HS-5 (cell line): ENCODE measurements at places on chromosomes 16 and 17.

- DNase-seq: no peak
These were observed 16.4 kb downstream of the RAD51D start for GRCh38 chr17:35103271-35103670.

DNA sequence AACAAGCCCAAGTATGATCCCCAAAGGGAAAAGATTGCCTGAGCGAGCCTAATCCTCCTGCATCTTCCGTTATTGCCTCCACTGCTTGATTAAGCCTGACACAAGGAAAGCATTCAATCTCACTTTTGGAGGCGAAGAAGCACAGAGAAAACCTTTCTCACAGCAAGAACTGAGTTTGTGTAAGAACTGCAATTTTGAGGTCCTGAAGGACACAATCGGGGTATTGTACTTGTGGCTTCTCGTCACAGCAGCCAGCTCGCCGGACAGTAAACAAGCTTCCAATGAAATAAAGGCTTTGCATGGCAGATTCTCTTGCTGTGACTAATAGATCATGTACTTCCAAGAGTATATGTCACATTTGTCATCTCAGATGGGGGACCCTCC, 18.7 kb upstream of the FOXF1 start:
- no peak for DNase-seq

GRCh38 chr17:82823004-82823403, 16.8 kb downstream of the ZNF750 start:
- DNase-seq: no peak

DNA sequence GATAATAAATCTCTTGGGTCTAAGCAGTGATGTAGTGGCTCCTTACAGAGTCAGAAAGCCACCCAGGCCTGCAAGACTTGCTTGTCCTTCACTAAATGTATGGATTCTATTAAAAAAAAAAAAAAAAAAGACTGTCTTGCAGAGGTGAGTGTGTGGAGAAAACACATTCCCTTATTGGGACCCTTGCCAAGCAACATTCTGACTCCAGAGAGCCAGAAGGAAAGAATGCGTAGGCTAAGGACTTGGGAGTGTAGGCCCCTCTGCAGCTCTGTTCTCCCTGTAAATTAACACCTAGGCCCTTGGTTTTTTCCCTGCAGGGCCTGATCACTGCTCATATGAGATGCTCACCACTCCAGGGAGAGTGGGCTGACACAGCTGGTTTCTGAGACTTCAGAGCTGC, 17.8 kb downstream of the SCPEP1 start:
- DNase-seq: no peak

- no peak for DNase-seq
These were observed 32.0 kb downstream of the SBK1 start for GRCh38 chr16:28324235-28324886.

DNA sequence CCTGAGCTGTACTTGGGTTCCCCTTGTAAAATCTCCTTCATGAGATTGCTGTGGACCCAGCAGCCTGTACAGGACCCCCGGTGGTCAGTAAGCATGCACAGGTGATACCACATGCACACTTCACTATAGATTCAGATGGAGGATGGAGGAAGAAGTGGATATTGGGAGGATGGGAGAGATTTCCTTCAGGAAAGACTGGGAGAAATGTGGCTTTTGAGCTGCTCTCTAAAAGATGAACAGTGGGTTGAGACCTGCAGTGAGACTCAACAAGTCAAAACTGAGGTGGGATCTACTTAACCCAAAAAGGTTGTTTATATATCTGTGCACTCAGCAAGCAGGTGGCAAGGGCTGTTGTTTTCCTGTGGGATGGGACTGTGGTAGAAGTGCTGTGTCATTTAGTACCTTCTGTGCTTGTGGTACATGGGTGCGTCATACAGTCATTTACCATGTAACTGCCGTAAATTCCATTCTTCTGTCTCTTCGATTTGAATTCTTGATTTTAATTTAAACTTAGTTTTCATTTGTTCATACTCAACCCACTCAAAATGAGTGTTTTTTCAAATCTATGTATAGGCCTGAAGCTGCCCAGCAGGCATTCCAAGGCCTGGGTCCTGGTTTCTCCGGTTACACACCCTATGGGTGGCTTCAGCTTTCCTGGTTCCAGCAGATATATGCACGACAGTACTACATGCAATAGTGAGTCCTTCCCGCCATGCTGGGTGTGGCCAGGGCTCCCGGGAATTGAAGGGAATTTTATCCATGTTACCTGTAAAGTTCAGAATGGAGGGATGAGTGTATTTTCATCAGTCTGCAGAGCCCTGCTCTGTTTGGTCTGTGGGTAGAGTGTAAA, 6.9 kb downstream of the HERPUD1 start:
- DNase-seq: no peak

- no peak for DNase-seq
These were observed 1.6 kb downstream of the RNF213 start for GRCh38 chr17:80262291-80262690.

DNA sequence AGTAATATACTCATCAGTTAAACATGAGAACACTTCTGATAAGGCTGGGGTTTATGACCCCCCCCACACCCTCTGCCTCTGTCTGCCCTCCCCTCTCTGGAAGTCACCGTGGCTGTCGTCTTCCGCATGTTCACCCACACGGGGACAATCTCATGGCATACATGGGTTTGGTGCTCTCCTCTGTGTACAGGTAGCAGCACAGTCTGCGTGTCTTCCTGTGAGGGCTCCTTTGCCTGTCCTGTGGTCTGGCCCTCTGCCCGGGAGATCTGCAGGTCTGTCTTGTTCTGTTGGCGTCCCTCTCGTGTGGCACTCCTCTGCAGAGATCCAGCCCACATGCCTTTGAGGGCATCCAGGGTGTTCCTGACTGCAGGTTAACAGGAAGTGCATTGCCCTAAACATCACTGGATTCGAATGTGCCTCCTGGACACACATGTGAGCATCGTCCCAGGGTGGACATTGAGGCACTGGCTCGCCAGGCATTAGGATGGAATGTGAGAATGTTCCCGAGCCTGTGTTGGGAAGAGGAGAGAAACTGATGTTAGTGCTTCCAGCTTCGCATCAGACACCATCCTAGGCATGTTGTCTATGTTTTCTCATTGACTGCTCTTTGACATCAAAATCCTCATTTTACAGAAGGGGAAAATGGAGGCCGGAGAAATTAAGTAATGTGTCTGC, 54.5 kb downstream of the NKD1 start:
- no peak for DNase-seq

GRCh38 chr16:69179328-69180010, 7.5 kb upstream of the SNTB2 start:
- no peak for DNase-seq

DNA sequence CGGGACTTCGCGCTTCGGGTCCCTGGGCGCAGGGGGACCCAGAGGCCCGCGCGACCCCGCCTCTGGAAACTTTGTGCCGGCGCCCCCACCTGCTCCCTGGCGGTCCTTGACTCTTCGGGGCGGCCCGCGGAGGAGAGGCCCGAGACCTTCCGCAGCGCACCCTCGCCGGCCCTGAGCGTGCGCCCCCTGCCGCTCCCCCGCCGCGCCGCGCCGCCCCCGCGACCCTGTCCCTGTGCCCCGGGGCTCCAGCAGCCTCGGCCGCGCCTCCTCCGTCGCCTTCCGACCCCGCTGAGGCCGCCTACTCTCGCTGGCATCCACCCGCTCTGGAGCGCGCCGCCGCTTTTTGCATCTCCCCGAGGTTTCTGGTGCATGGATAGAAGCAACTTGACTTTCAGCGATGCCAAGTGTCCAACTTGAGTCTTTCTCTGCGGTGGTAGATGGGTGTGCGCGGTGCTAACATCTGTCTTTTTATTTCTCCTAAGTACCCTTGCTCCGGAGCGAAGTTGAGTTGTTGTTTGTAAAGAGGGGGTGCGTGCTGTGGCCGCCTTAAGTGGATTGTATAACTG, 414 bp downstream of the DUSP14 start:
- no peak for DNase-seq

DNA sequence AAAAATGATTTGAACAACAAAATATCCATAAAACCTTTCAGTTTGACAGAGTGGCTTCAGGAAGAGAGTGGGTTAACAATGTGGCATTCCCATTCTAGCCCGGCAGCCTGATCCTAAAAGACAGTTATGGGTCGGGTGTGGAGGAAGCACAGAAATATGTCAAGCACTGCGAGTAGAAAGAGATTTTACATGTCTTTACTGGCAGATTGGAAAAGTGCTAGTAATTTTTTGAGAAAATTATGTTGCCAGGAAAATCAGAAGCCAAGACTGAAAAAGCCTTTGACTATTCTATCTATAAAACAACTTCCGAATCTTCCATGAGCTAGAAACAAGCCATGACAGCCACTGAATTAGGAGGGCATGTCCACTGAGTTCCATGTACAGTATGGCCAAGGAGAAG, 5.8 kb downstream of the CCL2 start:
- no peak for DNase-seq

GRCh38 chr17:69809331-69809730, 265.7 kb upstream of the KCNJ16 start:
- no peak for DNase-seq

DNA sequence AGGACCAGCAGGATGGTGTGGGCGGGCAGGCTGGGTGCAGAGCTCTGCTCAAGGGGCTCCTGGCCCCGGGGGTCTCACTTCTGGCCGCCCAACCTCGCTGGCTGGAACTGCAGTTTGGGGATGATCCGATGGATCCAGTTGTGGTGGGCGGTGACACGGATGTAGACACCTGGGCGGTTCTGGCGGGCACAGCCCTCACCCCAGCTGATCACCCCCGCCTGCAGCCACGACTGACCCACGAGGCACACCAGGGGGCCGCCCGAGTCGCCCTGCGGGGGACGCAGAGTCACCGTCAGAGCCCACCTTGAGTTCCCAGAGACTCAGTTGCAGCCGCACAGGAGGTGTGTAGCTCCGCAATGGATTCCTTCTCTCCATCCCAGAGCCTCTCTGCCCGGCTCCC, 7.5 kb downstream of the PRSS27 start:
- no peak for DNase-seq

GRCh38 chr16:82660075-82660645, 33.4 kb downstream of the CDH13 start:
- no peak for DNase-seq
